ENCODE measurements at places on chromosomes 13 and 19.
A peak's percentile ranks its signal among the peaks of the same experiment; 100 is the strongest.

GRCh38 chr13:92602560-92602959 is 624.0 kb upstream of the GPC6 start:
- DNase-seq = no peak

- DNase-seq = peak; percentile 53
Observed at GRCh38 chr19:17260842-17261325, 3.7 kb downstream of the USHBP1 start.

DNA sequence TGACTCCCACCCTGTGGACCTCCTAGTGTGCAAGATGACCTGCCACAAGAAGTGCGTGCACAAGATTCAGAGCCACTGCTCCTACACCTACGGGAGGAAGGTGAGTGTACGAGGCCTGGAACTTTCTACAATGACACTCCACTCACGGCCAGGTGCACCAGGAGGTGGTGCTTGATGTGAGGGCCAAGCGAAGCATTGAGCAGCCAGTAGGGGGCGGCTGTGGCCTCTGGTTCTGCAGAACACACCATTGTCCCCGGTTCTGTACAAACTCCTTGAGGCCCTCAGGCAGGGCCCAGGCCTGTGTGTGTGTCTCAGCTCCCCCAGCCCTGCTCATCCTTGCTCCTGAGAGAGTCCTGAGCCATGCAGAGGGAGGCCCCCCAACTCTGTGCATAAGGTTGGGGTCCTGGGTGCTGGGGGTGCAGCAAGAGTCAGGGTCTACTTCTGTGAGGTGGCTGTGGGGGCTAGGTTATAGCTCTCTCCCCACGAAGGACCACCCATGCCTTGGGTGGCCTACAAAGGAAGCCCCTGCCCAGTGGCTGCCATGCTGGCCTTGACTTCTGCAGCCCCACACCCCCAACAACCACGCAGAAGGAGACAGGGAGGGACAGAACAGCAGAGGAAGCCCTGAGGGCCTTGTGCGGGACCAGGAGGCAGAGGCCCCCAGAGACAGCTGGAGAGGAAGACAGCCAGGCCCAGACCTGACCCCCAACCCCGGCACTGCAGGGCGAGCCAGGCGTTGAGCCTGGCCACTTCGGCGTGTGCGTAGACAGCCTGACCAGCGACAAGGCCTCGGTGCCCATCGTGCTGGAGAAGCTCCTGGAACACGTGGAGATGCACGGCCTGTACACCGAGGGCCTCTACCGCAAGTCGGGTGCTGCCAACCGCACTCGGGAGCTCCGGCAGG is 9.7 kb upstream of the USE1 start:
- peak; percentile 46 for DNase-seq

DNA sequence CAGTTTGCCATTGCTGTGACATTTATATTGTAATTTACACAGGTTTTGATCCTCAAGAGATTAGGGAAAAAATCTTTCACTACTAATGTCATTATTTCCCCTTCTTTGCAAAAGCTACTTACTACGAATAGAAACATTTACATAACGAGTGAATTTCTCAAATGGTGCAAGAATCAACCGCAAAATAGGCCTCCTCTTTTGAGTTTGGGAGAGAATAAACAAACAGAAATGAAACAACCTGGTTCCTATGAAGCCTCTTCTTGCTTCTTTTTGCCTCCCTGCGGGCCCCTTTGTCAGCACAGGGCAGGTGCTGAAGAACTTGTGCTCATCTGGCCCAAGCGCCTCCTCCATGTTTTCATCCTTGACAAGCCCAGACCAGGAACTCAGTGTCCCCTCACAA is 10.1 kb upstream of the GJA3 start:
- DNase-seq = no peak

GRCh38 chr13:45206340-45206739 is 5.5 kb upstream of the KCTD4 start:
- no peak for DNase-seq

DNA sequence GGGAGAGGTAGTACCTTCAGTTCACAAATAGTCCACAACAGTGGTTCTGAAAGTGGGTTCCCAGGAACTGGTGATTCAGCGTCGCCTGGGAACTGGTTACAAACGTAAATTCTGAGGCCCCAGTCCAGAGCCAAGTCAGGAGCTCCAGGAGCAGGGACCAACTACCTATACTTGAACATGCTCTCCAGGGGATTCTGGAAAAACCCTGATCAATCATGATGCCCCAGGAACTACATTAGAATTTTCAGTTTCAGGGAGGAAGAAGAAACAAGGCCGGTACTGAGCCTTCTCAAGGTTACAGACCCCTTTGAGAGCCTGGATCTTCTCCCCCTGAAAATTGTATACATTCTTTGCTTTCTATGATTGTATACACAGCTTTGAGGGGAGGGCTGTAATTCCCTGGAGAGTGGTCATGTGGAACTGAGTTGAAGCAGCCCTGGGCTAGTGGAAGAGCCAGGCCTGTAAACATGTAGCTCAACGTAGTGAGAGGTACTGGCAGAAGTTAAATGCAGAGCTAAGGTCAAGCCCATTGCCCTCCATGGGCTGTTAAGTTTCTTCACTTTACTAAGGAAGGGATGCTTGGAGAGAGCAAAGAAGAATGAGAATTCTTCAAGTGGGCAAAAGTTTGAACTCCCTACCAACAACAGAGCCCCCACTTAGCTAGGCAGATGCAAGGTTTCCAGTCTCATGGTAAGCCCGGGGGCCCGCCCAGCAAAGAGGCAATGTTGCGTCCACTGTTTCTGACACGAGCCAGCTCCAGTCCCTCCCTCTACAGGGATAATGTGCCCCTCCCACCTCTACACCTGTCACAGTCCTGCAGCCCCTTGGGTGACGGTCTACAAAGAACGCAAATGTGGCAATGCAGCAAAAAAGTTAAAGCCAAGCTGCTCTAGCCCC is 17.0 kb downstream of the DOCK9 start:
- no peak for DNase-seq

DNA sequence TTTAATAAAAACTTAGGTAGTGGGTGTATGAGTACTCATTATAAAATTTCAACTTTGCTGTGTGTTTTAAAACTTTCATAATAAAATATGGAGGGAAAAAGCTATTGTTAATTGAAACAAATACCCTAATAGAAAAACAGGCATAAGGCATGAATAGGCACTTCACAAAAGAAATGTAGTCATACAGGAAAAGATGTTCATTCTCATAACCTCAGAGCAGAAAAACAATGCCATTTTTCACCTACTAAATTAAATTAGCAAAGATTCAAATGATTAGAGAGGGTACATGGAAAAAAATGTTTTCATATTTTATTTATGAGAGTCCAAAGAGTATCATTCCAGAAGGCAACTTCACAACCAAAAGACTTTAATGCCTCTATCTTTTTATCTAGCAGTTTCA is 20.6 kb upstream of the ELF1 start:
- no peak for DNase-seq

- peak; percentile 93 for DNase-seq
Observed at GRCh38 chr19:45092747-45093678, at the start of gene PPP1R37. PPP1R37 (plus strand) TSS chr19:45093179; CDS start chr19:45093326, 147 bp downstream.

- DNase-seq = no peak
Observed at GRCh38 chr13:36038785-36039555, 92.2 kb downstream of the DCLK1 start.

- no peak for DNase-seq
Observed at GRCh38 chr13:46615888-46616531, 63.0 kb downstream of the LRCH1 start.

GRCh38 chr19:13796301-13797057 is 1.2 kb downstream of the ZSWIM4 start:
- DNase-seq = peak; percentile 78

DNA sequence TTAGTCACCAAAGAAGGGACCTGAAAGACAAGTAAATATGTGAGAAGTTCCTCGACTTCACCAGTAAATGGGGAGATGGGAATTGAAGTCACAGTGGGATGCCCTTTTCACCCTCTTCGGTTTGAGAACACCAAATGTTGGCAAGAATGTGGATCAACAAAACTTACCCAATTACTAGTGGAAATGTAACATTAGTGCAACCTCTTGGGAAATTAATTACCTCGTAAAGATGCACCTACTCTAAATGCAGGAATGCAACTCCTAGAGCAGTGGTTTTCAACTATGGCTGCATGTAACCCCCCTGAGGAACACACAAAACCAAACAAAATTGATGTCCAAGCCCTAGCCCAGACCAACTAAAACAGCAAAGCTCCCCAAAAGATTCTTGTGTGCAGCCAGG is 78.1 kb downstream of the LNX2 start:
- no peak for DNase-seq

DNA sequence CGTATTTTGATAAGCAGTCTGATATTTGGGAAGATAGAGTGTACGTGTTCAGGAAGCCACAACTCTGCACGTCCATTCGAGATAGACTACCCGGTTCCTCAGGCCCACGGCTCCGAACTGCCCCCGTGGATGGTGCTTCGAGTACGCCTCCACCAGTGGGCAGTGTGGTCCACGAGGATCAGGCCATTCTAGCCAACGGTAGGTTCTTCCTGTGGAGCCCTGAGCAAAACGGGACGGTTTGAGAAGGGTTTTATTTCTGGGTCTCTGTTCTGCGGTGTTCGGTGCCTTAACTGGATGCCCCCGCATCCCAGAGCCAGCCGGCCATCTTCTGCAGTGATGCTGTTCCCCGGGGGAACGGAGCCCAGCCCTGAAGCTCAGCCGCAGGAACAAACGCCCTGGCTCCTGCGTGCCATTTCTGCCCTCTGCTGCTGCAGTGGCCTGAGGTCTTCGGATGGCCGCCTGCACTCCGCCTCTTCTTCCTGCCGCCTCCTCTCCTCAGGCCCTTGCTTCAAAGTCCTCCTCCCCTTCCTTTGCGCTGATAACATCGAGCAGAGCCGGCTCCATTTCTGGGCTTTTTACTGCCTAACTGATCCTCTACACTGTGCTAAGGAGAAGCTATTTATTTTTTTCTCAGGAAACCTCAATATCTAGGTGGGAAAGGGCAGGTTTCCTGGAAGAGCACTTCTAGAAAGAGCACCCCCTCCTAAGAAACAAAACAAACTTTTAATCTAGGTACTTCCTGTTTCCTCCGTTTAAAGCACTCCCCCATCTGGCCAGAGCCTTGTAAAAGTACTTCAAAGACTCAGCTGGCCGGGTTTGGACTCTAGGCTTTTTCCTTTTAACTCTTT is 36.2 kb upstream of the SLC46A3 start:
- no peak for DNase-seq

- no peak for DNase-seq
Observed at GRCh38 chr13:94228763-94229162, 250.7 kb downstream of the DCT start.

- DNase-seq = no peak
Observed at GRCh38 chr19:5953680-5954213, 24.2 kb downstream of the RANBP3 start.

GRCh38 chr13:25494698-25495411 is 123.1 kb downstream of the ATP8A2 start:
- no peak for DNase-seq

GRCh38 chr13:30763786-30764413 is 28.6 kb downstream of the ALOX5AP start:
- DNase-seq = no peak

GRCh38 chr19:32091241-32091640 is 254.2 kb upstream of the ZNF507 start:
- DNase-seq = no peak

DNA sequence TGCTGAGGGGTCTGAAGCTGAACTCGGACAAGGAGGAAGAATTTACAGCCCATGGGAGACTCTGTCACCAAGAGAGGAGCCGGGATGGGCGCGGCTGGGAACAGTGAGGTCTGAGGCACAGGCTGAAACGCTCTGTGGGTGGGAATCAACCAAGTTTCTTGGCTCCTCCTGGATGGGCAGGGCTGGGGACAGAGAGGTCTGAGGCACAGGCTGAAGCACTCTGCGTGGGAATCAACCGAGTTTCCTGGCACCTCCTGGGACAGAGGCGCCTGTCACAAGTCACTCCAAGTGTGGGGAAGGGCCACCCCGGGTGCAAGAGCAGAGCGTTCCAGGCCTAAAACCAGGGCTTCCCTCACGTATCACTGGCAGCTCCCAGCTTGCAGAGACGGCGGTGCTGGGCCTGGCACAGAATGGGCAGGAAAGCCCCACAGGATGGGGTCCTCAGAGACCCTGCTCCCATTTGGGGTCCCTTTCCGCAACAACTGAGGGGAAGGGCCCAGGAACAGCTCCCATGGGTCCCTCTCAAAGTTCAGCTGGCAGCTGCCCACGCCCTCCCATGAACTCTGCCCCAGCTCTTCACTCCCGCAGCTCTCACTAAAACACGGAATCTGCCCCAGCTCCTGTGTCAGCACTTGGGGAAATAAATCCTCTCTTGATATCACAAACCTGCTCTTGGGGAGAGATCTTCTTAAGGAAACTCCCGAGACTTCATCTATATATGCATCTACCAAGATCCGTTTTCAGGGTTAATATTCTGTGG is 18.5 kb downstream of the AP3D1 start:
- DNase-seq = no peak

DNA sequence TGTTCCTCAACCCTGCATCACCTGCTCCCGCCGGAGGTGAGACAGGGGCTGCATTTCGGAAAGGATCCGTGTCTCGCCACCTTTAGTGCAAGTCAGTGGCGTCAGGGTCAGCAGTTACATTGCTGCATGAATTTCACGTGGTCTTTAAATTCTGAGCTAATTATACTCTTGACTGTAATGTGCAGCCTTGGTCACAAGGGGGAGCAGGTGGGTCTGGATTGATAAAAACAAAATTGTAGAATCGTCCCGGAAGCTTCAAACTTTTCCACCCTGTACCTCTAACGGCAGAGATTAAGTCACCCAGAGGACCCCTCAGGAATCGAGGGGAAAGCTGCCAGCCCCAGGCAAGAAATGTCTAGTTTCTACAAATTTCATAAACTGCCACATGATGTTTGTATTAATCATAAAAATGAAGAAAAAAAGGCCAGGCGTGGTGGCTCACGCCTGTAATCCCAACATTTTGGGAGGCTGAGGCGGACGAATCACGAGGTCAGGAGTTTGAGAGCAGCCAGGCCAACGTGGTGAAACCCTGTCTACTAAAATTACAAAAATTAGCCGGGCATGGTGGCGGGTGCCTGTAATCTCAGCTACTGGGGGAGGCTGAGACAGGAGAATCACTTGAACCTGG is 20.2 kb downstream of the BBC3 start:
- peak; percentile 82 for DNase-seq

- DNase-seq = no peak
Observed at GRCh38 chr13:100128838-100129237, 39.9 kb downstream of the PCCA start.

- DNase-seq = no peak
Observed at GRCh38 chr13:62292714-62293480, 877.2 kb upstream of the PCDH20 start.

DNA sequence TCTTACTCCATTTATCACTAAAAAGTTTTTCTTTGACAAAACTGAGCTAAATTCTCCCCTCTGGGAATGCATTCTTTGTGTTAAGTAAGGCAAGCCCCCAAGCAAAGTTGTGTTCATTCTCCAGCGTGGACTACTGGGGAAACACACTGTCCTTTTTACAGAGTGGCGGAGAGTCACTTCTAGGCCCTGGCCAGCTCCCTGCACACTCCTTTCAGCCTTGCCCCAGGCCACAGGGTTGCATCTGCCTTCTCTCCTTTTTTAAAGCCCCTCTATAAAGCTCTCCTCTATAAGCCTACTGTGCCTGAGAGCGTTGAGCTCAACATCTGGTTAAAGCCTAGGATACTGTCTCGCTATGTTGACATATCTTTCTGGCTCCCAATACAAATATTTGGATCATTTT is 803.4 kb downstream of the PCDH17 start:
- DNase-seq = no peak

Measured in left hindlimb (tissue), 1 donor.